Chondrocyte (in vitro differentiated cells): ENCODE measurements at places on chromosomes 13 and 19. TPM values are rescaled to one million over a fixed set of nuclear protein-coding genes. Genes with fewer than 3 reads are reported as not detected.

The ZNF709 gene
- total RNA-seq, result 2.0 to 5.2 TPM (median 3.0 TPM) in 3 replicates

The ZNF524 gene
- 10.1 to 11.0 TPM (median 10.8 TPM) in 3 replicates for total RNA-seq

The ELANE gene
- total RNA-seq, result not detected in 3 replicates

The TMEM238 gene
- 0.59 to 1.0 TPM (median 0.85 TPM) in 3 replicates for total RNA-seq

The ZNF649 gene
- 10.7 to 13.7 TPM (median 11.2 TPM) in 3 replicates for total RNA-seq

The NLRP4 gene
- total RNA-seq, result not detected in 3 replicates

DNA sequence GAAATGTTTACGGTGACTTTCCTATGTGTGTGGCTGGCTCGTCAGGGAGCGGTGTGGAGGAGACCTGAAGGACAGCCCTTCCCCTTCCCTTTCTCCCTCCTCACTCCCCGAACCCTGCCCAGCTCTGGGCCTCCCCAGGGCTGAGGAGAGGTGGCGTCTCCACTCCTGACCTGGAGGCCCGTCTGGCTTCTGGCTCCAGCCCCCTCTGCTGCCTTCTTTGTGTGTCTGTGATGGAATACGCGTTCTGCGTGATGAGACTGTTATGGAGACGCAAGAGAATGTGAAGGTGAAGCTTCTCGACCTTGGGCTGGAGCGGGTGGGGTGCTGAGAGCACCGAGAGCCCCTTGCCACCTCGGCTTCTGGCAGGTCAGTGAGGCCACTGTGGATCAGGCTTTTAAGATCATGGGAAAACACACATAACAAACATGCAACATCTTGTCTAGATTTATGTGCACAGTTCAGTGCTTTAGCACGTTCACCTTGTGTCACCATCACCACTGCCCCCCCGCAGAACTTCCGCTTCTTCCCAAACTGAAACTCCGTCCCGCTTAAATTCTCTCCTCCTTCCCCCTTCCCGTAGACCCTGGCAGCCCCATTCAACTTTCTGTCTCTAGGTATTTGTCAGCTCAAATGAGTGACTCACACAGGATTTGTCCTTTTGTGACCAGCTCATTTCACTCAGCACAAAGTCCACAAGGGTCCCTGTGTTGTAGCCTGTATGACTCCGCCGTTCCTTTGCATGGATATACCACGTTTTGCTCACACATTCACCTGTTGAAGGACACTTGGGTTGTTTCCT, 24.7 kb downstream of the ATP11A start:
- no peaks in the 10 kb centered on the region for H3K27me3 ChIP-seq
- DNase-seq, result no peak

DNA sequence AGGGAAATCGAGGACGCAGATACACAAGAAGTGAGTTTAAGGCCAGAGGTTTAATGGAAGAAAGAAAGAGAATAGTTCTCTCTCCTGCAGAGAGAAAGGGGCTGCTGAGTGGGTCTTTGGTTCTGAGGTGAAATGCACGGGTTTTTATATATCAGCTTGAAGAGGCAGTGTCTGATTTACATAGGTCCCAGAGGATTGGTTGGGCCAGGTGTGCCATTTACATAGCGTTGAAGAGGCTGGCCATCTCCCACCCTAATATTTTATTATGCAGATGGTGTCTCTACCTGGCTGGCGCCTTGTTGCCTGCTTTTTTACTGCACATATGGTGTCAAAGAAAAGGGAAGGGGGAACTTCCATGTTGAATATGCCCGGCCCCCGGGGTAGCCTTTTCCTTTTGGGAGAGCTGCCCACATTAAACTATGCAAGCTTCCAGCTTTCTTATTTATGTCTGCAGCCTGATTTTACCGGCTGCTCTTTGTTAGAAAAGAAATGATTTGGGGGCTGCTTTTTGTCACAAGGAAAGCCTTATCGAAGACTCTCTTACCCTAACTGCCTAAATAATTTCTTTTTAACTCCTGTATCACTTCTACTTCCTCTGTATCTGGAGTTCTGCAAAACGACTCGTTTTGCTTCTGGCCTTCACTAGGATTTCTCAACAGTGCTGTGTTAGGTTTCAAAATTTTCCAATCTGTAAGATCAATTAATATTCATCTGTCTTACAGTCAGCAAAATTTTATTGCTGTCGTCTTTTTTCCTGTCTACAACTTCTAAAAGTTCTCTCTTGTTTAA, 268.5 kb downstream of the B3GLCT start:
- no peak overlapping the region for H3K4me3 ChIP-seq
- H3K27ac ChIP-seq, result no peak overlapping the region
- H3K36me3 ChIP-seq, result no peaks in the 10 kb centered on the region
- H3K27me3 ChIP-seq, result peaks cover 24% of the 10 kb centered on the region
- no peak for DNase-seq
